ENCODE measurements at places on chromosomes 7 and 10.

DNA sequence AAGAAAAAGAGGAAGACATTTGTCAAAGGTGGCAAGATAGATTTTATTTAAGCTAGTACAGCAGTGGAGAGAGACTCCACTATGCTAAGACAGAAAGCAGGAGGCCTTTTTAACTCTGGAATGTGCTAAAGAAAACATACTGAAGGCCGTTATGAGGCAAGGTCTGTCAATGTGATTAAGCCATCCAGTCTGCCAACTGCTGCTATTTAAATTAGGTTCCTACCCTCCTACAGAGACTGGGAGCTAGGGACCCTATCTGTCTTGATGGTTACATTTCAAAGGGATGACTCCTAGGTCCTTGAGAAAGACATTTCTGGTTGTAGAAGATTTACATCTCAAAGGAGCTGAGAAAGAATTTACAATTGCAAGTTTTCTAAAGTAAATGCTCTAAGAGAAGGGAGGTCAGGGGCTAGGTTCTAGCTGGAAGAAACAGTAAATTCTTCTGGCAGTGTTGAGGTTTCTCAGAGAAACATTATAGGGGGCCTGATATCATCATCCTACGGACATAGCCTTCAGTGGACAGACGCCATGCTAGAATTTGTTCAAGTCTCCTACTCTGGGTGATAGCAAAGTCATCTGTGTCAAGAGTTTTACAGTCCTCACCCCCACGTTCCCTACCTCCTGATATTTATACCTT lies 211.6 kb downstream of the PHF14 start:
- DNase-seq: no peak

- no peak for DNase-seq
Measured at GRCh38 chr10:15652117-15652516, 67.6 kb downstream of the ITGA8 start.

GRCh38 chr7:134327896-134328295 lies 11.2 kb upstream of the SLC35B4 start:
- peak; percentile 53 for DNase-seq

DNA sequence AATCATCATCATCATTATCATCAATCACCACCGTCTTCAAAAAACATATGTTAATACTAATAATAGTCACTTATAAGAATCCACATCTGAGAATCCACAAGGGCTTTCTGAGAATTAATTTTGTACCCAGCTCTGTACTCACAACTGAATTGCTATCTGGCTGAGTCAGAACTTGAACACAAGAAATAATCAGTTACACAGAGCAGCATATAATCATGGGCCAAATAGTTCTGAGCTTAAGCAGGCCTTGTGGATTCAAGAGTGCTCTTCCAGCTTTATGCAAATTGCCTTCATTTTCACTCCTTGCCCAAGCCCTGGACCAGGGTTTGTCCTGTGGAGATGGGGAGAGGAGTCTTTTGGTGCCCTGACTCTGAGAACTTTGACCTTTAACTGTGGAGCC lies 304.5 kb downstream of the ZNF248 start:
- DNase-seq: no peak

DNA sequence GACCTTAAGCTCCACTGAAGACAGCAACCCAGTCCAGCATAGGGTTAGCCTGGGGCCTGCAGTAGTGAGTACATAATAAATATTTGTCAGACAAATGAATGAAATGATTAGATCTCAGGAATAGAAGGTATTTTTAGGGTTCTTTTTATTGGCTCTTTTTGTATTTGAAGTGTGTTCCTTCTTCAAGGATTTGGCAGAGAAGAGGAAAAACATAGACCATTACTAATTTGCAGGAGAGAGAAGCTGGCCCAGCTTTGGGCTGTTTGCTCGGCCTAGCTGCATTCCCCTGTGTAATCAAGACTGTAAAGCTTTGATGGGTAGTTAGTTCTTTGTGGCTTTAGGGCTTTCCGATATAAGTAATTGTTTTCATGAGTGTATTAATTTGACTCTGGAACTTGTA lies 64.2 kb downstream of the CNNM2 start:
- DNase-seq: no peak

GRCh38 chr10:126713594-126713993 lies 43.1 kb upstream of the C10orf90 start:
- no peak for DNase-seq

- DNase-seq: no peak
Measured at GRCh38 chr10:24324651-24325050, 115.7 kb downstream of the KIAA1217 start.

- DNase-seq: no peak
Measured at GRCh38 chr7:96233084-96233483, 88.8 kb downstream of the SLC25A13 start.

DNA sequence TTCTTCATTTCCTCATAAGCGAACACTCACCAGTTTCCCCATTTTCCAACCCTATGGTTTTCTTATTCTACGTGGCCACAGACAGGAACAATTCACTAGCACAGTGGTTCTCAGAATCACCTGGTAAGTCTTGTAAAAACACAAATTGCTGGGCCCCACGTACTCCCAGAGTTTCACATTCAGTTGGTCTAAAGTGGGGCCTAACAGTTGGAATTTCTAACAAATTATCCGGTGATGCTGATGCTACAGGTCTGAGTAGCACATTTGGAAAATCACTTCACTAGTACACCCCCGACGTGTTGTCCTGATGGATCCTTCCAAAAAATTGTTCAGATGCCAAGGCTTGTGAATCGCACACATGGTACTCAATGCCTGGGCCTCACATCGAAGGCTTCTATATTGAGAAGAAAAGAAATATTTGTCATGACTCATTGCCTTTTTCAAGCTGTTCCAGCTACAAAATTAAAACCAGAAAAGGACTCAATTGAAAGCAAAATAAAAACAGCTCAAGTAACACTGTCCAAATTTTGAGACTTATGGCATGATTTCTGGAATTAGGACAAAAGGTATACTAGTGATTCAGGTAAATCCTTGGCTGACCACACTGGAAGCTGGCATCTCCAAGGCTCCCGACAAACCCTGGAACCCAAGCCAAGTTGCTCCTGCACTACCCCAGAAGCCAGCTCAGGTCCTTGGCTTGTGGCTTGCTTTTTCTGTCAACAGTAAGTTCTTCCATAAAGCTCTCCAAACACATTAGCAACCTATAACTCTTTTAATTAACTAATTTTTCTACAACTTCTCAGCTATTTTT lies 12.9 kb upstream of the VIM start:
- DNase-seq: no peak

DNA sequence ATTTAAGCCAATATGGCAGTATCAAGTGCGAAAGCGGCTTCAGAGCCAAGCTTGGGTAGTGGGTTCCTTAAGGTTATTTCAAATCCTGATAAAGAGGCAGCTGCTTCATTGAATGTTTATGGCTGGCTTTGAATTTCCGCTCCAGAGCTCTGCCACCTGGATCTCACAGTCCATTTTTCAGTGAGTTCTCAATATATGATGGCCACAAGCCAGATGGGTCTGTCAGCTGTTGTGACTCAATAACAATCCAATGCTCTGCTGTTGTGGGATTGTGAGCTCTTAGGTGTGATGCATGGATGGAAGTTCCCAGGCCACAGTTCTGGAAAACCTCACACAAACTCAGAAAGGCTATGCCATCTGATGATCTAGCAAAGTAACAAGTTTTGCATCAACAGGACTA lies 743.8 kb upstream of the LRRN3 start:
- DNase-seq: no peak

DNA sequence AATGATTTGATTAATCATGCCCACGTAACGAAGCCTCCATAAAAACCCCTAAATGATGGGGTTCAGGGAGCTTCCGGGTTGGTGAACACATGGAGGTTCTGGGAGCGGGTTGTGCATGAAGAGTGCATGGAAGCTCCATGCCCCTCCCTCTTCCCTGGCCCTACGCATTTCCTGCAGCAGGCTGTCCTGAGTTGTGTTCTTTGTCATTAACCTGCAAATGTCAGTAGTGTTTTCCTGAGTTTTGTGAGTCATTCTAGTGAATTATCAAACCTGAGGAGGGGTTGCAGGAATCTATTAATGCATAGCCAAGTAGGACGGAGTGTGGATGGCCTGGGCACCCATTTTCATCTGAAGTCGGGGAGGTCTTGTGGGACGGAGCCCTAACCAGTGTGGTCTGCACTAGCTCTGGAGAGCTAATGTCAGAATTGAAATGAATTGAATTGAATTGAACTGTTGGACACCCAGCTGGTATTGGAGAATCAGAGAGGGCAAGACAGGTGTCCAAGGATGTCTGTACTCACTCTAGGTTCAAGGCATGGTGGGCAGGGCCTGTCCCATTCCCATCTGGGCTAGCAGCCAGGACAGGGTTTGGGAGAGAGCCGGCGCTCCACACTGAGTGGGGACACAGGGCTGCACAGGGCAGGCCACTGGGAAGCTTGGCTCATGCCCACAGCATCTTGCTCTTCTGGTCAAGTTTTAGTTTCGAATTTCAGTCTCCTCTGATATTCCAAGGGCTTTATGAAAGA lies 22.3 kb upstream of the ARHGAP22 start:
- DNase-seq: no peak

DNA sequence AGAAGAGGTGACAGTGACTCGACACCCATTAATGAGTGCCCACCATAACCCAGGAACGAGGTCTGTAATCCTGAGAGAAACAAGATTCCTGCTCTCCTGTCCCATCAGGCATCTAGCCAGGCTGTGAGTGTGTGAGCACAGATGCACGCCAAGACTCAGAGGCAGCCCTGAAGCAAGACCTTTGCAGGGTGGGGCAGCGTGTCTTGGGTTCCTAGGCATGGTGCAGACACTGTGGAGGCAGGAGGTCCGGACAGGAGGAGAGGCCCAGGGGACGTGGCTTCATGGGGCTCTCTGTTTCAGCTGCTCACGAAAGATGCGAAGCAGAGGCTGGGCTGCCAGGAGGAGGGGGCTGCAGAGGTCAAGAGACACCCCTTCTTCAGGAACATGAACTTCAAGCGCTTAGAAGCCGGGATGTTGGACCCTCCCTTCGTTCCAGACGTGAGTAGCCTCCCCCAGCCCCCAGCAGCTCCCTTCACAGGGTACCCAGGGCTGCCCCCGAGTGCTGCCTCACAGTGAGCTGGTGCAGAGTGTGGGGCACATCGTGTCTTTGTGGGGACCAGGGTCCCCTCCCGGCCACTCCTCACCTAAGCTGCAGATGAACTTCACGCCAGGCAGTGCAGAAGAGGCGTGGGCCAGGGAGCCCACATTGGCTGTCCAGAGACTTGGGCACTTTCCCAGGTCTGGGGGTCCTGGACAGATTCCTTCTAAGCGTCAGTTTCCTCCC lies 94.5 kb downstream of the RGS10 start:
- DNase-seq: no peak

GRCh38 chr7:111593343-111593742 lies 31.1 kb upstream of the IMMP2L start:
- DNase-seq: no peak

DNA sequence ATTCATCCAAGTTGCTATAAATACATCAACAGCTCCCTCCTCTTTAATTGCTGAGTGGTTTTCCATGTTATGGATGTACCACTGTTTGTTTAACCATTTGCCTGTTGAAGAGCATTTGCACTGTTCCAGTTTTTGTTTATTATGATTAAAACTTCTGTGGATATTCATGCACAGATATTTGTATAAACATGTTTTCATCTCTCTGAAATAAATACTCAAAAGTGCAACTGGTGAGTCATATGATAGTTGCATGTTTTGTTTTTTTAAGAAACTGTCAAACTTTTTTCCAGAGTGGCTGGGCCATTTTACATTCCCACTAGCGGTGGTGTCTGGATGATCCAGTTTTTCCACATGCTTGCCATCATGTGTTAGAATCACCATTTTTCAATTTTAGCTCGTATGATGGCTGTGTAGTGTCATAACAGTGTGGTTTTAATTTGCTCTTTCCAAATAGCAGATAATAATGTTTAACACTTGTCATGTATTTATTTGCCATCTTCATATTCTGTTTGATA lies 33.6 kb downstream of the MEOX2 start:
- no peak for DNase-seq

DNA sequence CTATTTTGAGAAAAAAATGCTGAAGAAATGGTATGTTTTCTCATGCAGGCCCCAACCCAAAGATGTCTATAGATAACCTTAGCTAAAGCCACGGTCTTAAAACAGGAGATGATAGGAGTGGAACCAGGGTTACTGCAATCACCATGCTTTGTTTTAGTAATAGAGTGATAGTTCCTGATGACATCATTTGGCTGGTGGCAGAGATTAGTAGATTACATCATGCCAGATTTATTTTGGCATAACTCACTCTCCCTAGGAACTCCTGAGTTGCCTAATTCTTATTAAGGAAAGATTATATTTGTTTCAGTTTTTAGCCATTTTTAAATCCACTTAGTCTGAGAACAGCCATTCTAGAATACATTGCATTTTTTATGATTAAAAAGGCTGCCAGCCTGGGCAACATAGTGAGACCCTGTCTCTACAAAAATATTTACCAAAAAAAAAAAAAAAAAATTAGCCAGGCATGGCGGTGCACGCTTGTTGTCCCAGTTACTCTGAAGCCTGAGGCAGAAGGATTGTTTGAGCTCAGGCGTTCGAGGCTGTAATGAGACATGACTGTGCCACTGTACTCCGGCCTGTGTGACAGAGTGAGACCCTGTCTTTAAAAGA lies 17.8 kb downstream of the ENO4 start:
- DNase-seq: no peak

DNA sequence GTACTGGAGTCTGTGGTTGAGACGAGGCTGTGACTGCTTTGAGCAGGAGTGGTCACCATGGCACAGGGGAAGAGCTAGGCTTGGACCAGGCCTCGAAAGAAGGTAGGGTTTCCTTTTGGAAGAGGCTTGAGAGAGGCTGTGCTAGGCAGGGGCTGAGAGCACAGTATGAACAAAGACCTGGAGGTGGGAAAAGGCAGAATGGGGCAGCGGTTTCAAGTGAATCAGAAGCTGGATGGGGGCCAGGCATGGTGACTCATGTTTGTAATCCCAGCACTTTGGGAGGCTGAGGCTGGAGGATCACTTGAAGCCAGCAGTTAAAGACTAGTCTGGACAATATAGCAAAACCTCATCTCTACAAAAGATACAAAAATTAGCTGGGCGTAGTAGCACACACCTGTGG lies 65.9 kb downstream of the CLIP2 start:
- DNase-seq: no peak

GRCh38 chr10:26372513-26373354 lies 65.4 kb upstream of the APBB1IP start:
- no peak for DNase-seq

GRCh38 chr10:93600446-93601145 lies 439 bp downstream of the RBP4 start:
- no peak for DNase-seq

DNA sequence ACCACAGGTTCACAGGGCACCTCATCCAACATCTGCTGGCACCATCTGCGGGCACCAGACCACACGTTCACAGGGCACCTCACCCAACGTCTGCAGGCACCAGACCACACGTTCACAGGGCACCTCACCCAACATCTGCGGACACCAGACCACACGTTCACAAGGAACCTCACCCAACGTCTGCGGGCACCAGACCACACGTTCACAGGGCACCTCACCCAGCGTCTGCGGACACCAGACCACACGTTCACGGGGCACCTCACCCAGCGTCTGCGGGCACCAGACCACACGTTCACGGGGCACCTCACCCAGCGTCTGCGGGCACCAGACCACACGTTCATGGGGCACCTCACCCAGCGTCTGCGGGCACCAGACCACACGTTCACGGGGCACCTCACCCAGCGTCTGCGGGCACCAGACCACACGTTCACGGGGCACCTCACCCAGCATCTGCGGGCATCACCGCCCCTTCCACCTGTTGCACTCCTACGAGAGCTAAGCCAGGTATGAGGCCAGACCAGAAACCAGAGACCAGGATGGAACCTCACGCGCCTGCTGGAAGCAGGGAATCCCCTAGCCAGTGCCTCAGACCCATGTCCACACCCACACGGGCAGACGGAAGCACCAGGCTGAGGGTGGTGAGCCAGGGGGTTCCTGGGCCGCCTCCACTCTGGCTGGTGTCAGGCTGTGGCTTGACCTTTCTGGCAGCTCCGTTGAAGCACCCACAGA lies 182.8 kb downstream of the MAD1L1 start:
- peak; percentile 16 for DNase-seq
